Activated CD4-positive, alpha-beta T cell treated with anti-CD3 and anti-CD28 coated beads, Interleukin-2, Interleukin-4, amounts not matched to agents 100 ng/mL and 50 ng/mL, durations not matched to agents 16 hours and 8 hours (primary cell): ENCODE measurements at places on chromosomes 4 and X.
A peak's percentile ranks its signal among the peaks of the same experiment; 100 is the strongest.

DNA sequence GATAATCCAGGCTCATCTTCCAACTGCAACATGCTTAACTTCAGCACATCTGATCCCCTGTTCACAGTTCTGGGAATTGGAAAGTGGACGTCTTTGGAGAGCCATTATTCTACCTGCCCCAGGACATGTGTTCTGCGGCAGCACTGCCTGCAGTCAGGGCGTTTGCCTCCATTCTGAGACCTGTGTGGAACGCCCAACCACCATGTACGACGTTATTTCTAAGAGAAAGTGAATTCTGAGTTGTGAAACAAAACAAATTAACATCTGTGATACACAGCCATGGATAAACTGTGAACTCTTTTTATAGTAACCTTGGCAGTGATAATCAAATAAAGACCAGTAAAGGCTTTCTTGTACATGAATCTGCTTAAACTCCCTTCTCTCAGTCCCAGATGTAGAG lies 195.8 kb downstream of the AASDH start:
- DNase-seq = no peak

- DNase-seq = no peak
These were observed 44.0 kb downstream of the ABLIM2 start for GRCh38 chr4:8114456-8115202.

GRCh38 chr4:75040703-75041102 lies 107.8 kb downstream of the PARM1 start:
- DNase-seq = no peak

- DNase-seq = no peak
These were observed 71.7 kb upstream of the TLR3 start for GRCh38 chr4:185997296-185997695.

- DNase-seq = no peak
These were observed 14.3 kb upstream of the UVSSA start for GRCh38 chr4:1332686-1333085.

DNA sequence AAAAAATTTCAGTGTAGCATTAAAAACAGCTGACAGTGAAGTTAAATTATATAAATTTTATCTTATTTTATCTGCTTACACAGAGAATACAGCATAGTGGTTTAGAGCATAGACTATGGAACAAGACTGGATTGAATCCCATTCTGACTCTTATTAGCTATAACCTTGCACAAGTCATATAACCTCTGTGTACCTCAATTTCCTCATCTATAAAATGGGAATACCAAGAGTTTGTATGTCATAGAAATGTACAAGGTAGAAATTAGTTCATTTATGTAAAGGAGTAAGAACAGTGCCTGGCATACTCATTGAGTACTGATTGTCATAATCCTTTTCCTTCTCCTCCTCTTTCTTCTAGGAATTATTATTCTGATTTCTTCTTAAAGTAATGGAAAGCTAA lies 25.7 kb downstream of the FAM13A start:
- no peak for DNase-seq

DNA sequence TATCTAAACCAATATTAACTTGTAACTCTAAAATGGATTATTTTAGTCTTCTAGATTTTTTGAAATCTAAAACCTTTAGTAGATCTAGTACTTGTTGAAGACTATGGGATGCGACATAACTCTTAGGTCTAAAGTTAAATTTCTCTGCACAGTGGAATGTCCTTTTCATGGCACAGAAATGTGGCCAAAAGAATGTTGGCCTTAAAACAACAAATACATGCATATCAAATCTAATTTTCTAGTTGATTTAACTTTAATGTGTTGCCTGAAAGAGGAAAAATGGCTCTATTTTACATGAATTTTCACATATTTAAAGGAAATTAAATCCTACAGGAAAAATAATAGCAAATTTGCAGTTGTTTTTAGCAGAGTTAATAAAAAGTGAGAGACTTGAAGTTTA lies 30.3 kb downstream of the NFKB1 start:
- no peak for DNase-seq

DNA sequence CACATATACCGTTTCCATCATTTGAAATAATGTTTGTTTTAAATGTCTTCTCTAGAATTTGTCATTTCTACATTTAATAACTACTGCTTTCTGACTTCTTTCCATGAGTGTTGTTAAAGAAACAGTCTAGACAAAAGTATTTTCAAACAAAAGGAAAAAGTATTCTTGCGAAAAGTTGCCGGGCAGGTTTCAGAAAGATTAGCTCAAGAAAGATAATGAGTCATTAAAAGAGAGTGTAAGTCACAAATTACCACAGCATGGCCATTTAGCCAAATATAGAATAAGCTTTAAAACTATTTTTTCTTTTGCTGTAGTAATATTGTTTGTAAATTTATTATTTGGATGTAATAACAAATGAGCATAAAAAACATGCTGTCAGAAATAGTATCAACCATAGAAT lies 493.0 kb downstream of the TLL1 start:
- DNase-seq = no peak

DNA sequence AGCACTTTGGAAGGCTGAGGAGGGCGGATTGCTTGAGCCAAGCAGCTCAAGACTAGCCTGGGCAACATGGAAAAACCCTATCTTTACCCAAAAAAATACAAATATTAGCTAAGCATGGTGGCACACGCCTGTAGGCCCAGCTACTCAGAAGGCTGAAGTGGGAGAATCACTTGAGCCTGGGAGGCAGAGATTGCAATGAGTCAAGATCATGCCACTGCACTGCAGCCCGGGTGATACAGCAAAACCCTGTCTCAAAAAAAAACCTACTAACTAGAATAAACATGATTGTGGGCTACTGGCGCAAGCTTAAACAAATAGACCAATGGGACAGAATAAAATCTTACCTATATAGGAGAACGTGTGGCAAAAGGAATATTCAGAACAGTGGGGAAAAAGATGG lies 7.3 kb downstream of the CDKL2 start:
- DNase-seq = no peak

DNA sequence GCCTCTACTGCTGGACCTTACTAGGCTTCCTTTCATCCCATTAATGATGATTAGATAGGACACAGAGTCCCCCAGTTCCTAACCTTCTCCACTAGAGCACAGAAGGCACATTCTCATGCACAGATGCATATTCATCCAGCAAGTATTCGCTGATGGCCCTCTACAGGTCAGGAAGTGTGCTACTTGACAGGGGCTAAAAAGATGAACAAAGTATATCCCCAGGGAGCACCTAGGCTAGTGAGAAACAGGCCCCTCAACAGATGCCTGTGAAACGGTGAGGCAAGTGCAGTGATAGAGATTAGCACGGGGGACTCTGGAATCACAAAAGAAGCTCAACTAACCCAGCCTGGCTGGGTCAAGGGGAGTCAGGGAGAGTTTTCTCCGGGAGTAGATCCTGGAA lies 95.8 kb downstream of the MGST2 start:
- no peak for DNase-seq

DNA sequence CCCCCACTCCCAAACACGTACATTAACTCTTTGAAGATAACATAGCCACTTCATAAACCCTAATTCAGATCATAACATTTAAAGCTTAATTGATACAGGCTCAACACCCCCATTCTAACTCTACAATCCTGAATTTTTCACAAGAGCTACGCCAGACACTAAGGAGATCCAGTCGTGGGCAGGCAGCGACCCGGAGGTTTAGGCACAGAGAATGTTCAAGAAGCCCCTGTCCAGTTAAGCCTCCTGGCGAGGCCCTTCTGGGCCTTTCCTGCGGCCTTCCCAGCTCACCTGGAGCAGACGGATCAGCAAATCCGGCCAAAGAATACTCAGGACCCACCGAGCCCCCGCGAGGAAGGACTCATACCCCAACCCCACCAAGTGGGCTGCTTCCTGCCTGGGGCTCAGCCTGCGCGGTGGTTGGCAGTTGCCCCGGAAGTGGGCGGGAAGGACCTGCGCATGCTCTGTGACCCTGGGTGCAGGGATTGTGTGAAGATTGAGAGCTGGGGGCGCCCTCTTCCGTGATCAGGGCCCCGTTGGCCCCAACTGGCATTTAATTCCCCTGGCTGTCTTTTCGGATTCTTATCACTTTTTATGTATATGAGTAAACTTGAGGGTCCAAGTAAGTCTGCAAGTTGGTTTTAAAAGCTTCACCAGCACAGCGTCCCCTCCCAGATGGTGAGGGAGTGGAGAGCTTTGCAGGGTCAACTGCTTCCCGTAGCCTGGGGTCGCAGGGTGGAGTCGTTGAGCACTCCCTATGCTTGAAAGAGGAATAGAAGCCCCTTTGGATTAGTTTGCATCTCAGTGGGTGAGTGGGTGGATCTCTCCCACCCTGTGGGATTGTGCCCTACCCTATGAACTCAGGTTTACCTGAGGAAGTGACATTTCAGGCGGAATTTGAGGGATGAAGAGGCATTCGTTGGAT lies at the start of gene TRIM61:
TSS of gene TRIM61 (minus strand) at position 415 of the 922 bp plus-strand sequence. CDS start 7,655 bp downstream, outside the sequence.
- peak; percentile 13 for DNase-seq

DNA sequence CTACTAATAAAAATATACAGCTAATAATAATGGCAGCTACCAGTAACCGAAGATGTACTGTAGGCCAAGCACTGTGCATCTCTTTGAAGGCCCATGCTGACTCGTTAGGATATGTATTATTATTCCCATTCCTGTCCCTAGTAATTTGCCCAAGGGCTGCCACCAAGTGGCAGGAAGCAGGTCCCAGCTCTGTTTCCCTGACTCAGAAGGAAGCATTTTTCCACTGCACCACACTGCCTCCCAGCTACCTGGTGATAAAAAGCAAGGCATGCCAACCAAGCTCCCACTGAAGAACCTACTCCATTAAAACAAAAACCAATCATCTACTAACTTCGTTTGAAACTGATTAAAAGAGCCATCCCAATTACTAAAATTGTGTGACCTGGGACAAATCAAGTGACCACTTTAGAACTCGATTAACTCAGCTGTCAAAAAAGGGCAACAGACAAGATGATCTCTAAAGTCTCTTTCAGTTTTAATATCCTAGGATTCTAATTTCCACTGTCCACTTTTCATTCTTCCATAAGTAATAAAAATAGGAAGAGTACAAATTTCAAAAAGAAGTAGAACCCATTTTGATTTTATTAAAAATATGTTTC lies 24.3 kb upstream of the PGM2 start:
- no peak for DNase-seq

- DNase-seq = peak; percentile 53
These were observed 24.6 kb upstream of the GPR50 start for GRCh38 chrX:151151665-151152267.

GRCh38 chr4:87819281-87819919 lies 13.4 kb upstream of the MEPE start:
- DNase-seq = no peak

GRCh38 chr4:3479358-3480101 lies 16.4 kb downstream of the DOK7 start:
- DNase-seq = no peak

DNA sequence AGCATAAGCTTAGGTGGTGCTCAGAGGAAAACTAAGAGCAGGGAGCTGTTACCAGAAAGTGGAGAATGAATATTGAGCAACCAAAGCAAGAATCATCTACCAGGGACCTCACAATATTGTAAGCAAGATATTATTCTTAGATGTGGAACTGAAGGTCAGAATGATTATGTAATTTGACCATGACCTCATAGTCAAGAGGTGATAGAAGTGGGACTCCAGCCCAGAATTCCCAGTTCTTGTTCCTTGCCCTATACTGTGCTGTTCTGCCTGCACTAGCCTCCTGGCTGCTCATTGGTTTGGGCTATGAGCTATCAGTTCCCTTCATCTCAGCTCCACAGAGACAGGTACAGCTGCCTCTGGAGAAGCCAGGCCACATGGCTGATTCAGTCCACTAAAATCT lies 229.4 kb downstream of the LDB2 start:
- DNase-seq = no peak

- DNase-seq = no peak
These were observed 514.5 kb downstream of the INPP4B start for GRCh38 chr4:142331646-142332045.

GRCh38 chr4:7434766-7435150 lies at the start of gene PSAPL1:
Gene PSAPL1, minus strand, starts transcription at chr4:7434930. Its CDS starts 51 bp downstream, at chr4:7434879.
- no peak for DNase-seq

DNA sequence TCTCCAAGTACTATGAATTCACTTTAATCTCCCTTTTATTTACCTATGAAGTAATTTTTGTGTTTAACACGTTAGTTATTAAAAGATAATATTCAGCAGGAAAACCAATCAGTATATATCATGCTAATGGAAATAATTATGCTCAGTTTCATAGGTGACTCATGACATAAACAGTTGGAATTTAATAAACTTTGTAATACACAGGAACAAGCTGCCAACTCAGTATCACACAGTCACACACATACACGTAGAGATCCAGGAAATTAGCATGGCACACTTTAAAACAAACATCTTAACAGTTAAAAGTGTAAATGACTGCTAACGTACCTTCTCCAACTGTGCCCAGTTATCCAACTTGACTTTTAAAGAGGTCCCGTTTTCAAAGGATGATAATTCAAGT lies 2.3 kb downstream of the SPATA4 start:
- DNase-seq = no peak

GRCh38 chr4:5866841-5867813 lies 25.8 kb downstream of the CRMP1 start:
- no peak for DNase-seq

DNA sequence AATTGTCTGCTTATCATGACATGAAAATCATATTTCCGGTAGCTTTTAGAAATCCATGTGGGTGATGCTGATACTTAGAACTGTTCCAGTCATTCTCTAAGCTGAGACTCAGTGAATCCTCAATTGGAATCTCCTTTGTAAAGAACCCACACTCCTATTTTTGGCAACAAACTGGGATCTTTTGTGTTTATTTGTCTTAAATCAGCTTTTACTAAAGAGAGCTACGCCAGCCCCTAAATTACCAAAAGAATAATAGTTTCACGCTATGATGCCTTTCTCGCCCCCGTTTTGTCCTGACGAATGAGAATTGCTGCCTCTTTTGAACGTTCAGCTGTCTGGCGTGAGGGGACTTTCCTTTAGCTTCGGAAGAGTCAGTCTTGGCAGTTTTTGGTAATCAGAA lies 195.9 kb downstream of the SHOX start:
- DNase-seq = no peak

- no peak for DNase-seq
These were observed 708.3 kb downstream of the STIM2 start for GRCh38 chr4:27568952-27569319.

- DNase-seq = no peak
These were observed 40.2 kb upstream of the NKX3-2 start for GRCh38 chr4:13584481-13584880.

DNA sequence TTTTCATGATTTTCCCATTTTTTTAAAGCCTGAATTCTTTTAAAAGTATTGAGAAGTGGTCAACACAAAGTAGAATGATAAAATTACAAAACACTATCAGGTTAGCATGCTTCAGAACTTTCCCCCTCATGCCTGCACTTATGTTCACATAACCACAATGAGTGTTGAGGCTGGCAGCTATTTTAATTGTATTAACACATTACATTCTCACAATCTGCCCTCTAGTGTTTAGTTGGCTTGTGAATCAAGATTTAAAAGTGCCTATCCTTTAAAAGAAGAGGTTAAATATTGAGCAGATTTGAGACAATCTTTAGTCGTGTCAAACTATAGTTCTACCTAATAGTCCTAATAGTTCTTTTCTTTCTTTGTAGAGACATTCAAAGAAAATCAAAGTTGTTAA lies 93.6 kb upstream of the NAP1L5 start:
- DNase-seq = no peak

DNA sequence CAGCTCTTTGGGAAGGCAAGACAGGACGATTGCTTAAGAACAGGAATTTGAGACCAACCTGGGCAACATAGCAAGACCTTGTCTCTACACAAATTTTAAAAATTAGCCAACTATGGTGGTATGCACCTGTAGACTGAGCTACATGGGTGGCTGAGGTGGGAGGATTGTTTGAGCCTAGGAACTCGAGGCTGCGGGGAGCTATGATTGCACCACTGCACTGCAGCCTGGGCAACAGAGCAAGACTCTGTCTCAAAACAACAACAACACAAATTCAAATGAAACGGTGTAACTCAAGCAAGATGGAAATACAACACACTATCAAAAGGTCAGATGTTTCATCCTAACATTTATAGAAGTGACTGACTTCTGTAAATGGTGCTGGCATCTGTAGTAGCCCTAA lies 37.1 kb downstream of the XG start:
- DNase-seq = no peak
